ENCODE measurements at places on chromosomes 5 and 9. TPM values are rescaled to one million over a fixed set of nuclear protein-coding genes. Genes with fewer than 3 reads are reported as not detected.

GRCh38 chr9:71058660-71059059 is 62.8 kb downstream of the TRPM3 start:
- no peak overlapping the region for H3K27ac ChIP-seq
- H3K27me3 ChIP-seq = no peaks in the 10 kb centered on the region
- no peaks in the 10 kb centered on the region for H3K4me1 ChIP-seq
- no peaks in the 10 kb centered on the region for H3K36me3 ChIP-seq
- DNase-seq = no peak
- H3K4me3 ChIP-seq = no peak overlapping the region

GRCh38 chr5:139696167-139696893 is 48.2 kb downstream of the CXXC5 start:
- H3K36me3 ChIP-seq = no peaks in the 10 kb centered on the region
- no peak overlapping the region for H3K27ac ChIP-seq
- peaks cover 11% of the 10 kb centered on the region for H3K4me1 ChIP-seq
- H3K27me3 ChIP-seq = peaks cover 8% of the 10 kb centered on the region
- no peak for DNase-seq

Gene FBXL7
- not detected for total RNA-seq

DNA sequence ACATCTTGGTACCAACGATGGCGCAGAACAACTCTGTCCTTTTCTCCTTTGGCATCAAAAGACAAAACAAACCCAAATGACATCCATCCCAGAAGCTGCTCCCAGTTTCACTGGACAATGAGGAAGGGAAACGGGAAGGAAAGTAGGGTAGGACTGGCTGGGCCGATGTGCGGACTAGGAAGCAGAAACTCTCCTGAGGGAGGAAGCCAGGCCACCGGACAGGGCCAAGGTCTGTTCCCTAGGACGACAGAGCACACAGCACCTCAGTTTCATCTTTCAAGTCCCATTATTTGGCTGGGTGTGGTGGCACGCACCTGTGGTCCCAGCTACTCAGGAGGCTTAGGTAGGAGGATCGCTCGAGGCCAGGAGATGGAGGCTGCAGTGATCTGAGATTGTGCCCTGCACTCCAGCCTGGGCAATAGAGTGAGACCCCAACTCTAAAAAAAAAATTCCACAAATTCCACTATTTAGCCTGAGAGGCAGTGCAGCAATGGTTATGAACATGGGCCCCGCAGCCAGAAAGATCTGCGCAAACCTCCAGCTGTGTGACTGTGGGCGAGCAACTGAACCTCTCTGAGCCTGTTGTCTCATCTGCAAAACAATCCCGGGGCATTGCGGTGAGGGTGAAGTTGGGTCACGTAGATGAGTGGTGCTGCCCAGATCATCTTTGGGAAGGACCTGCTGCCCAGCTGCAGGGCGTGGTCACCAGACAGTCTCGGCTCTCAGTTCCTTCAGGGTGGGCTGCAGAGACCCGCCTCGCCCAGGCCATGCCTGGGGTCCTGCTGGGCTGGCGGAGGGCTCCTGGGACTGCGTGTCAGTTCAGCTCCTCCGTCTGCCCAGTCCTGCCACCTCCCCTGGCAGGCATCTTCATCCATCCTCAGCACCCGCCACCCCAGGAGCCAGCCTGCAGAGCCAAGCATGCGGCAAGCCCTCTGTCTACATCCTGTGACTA is 101.2 kb upstream of the RAPGEF1 start:
- no peak for DNase-seq
- peaks cover 12% of the 10 kb centered on the region for H3K4me1 ChIP-seq
- no peaks in the 10 kb centered on the region for H3K36me3 ChIP-seq
- H3K4me3 ChIP-seq = no peak overlapping the region

Data from activated naive CD4-positive, alpha-beta T cell treated with anti-CD3 and anti-CD28 coated beads for 36 hours (primary cell).